Activated B cell treated with CpG ODN at 0.5 μM for 24 hours (primary cell): ENCODE measurements at places on chromosomes 5 and 9. TPM values are rescaled to one million over a fixed set of nuclear protein-coding genes. Genes with fewer than 3 reads are reported as not detected.

DNA sequence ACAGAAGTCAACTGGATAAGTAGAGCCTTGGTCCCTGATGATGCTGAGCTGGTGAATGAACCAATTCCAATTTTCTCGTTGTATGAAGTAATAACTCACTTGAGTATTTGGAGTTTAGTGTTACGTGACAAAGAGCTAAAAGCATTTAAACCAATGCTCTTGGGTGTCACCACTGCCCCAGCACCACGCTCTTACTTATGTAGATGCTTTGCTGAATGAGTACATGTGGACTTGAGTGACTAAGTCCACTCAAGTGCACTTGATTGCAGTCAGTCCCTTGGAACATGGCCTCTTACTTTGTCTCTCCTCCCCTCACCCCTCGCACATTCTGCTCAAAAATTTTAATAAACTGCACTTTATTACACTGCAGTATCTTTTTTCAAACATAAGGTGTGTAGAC, 184.0 kb downstream of the MAN2A1 start:
- H3K4me3 ChIP-seq = no peak overlapping the region
- no peaks in the 10 kb centered on the region for H3K27me3 ChIP-seq
- no peaks in the 10 kb centered on the region for H3K4me1 ChIP-seq
- no peak for DNase-seq
- H3K27ac ChIP-seq = no peak overlapping the region

DNA sequence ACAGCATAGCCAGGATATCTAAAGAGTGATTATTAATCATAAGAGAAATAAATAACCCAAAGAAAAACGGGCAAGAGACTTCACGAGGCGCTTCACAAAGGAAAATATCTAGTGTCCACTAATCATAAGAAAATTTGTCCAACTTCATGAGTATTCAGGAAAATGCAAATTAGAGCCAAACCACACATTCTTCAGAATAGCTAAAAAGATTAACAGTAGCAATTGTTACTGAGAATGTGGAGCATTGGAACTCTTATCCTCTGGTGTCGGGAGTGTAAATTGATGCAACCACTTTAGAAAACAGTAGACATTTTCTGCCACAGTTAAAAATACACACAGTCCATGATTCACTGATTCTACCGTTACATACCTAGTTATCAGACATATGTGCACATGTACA, 145.7 kb downstream of the CWC27 start:
- no peak overlapping the region for H3K4me3 ChIP-seq
- H3K4me1 ChIP-seq = peaks cover 3% of the 10 kb centered on the region
- DNase-seq = no peak
- peaks cover 34% of the 10 kb centered on the region for H3K36me3 ChIP-seq
- no peaks in the 10 kb centered on the region for H3K27me3 ChIP-seq

- no peaks in the 10 kb centered on the region for H3K36me3 ChIP-seq
- H3K27ac ChIP-seq = no peak overlapping the region
- peaks cover 3% of the 10 kb centered on the region for H3K4me1 ChIP-seq
These were observed 237.4 kb upstream of the PIK3R1 start for GRCh38 chr5:67978171-67978570.

GRCh38 chr9:34498553-34498952, 24.2 kb downstream of the ENHO start:
- no peaks in the 10 kb centered on the region for H3K4me1 ChIP-seq
- no peak for DNase-seq
- H3K4me3 ChIP-seq = no peak overlapping the region
- H3K36me3 ChIP-seq = no peaks in the 10 kb centered on the region

DNA sequence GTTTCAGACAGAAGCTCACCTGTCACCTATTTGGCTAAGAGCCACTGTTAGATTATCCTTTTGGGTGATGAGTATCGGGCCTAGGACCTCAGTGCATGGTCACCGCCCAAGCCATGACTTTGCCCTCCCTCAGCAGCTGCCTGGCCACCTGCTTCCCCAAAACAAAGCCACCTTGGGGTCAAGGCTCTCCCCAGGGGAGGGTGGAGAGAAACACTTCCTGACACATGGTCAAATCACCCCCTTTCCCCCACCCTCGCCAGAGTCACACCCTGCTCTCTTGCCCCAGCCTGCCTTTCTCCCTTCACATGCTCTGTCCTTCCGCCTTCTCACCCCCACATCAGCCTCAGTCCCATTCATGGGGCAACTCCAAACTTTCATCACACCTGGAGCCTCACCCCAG, 1.7 kb upstream of the HBEGF start:
- no peaks in the 10 kb centered on the region for H3K36me3 ChIP-seq
- H3K4me1 ChIP-seq = peaks cover 39% of the 10 kb centered on the region
- peak overlapping the region; percentile 17 for H3K4me3 ChIP-seq
- no peak for DNase-seq
- no peak overlapping the region for H3K27ac ChIP-seq

GRCh38 chr9:27622693-27623340, 49.5 kb upstream of the C9orf72 start:
- no peak overlapping the region for H3K4me3 ChIP-seq
- no peak for DNase-seq
- peaks cover 5% of the 10 kb centered on the region for H3K4me1 ChIP-seq
- no peak overlapping the region for H3K27ac ChIP-seq
- no peaks in the 10 kb centered on the region for H3K36me3 ChIP-seq
- no peaks in the 10 kb centered on the region for H3K27me3 ChIP-seq

Gene C1QTNF2
- not detected in 2 replicates for total RNA-seq

Gene PCDHB8
- not detected in 2 replicates for total RNA-seq

Gene PTGES
- total RNA-seq = not detected in 2 replicates

Gene CCDC152
- 6.4 and 6.9 TPM in 2 replicates for total RNA-seq
